Heart right ventricle (tissue), 16 donors: ENCODE measurements at places on chromosomes 5 and 9.

- H3K27ac ChIP-seq: no peak overlapping the region
- H3K4me1 ChIP-seq: peaks cover 3% of the 10 kb centered on the region
- H3K27me3 ChIP-seq: no peaks in the 10 kb centered on the region
- peaks cover 43% of the 10 kb centered on the region for H3K36me3 ChIP-seq
- H3K4me3 ChIP-seq: no peak overlapping the region
These were observed 135.8 kb downstream of the KDM4C start for GRCh38 chr9:6893350-6894131.

DNA sequence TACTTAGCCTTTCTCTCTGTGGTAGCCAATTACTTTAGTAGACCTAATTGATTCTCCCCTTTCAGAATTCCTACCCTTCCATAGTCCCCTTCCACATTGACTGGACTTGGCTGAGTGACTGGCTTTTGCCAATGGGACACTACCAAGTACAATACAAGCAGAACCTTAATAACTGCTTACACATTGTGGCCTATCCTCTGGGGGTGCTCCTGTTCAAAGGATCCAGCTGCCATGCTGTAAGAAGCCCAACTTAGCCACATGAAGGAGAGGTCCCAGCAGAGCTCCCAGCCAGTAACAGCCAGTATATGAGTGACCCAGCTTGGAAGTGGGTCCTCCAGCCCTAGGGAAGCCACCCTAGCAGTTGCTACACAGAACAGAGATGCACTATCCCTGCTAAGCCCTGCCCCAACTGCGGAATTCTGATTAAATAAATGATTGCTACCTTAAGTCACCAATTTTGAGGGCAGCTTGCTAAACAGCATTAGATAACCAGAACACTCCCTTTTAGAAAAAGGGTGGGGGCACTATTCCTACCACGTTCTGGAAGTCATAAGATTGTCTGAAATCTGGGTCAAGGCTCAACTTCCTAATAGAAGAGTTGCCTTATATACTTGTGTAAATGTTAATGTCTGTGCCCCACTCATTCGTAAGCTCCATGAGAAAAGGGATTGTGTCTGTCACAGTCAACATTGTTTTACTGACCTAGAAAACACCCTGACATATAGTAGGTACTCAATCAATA, 11.1 kb upstream of the APTX start:
- no peak overlapping the region for H3K27ac ChIP-seq
- no peak overlapping the region for H3K4me3 ChIP-seq
- no peaks in the 10 kb centered on the region for H3K27me3 ChIP-seq
- no peaks in the 10 kb centered on the region for H3K4me1 ChIP-seq

- DNase-seq: no peak
- H3K4me3 ChIP-seq: no peak overlapping the region
- H3K27me3 ChIP-seq: no peaks in the 10 kb centered on the region
- no peak overlapping the region for H3K27ac ChIP-seq
- no peaks in the 10 kb centered on the region for H3K36me3 ChIP-seq
- no peaks in the 10 kb centered on the region for H3K4me1 ChIP-seq
These were observed 4.9 kb upstream of the ADRA1B start for GRCh38 chr5:159911349-159911748.

DNA sequence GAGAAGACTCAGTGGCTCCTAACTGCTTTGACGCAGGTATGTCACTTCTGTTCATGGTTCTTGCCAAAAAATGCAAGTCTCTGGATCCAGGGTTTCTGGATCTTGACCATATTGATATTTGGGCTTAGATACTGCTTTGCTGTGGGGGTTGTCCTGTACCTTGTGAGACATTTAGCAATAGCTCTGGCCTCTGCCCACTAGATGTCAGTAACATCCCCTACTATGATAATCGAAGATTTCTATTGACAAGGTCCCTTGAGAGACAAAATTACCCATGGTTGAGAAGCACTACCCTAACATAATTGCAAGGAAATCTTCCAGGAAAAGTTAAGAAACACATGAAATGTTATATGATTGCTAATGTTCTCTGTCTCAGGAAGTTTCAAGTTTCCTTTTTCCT, 285.4 kb downstream of the TMEM232 start:
- peaks cover 5% of the 10 kb centered on the region for H3K4me1 ChIP-seq
- H3K27ac ChIP-seq: no peak overlapping the region
- no peak overlapping the region for H3K4me3 ChIP-seq
- no peaks in the 10 kb centered on the region for H3K36me3 ChIP-seq

DNA sequence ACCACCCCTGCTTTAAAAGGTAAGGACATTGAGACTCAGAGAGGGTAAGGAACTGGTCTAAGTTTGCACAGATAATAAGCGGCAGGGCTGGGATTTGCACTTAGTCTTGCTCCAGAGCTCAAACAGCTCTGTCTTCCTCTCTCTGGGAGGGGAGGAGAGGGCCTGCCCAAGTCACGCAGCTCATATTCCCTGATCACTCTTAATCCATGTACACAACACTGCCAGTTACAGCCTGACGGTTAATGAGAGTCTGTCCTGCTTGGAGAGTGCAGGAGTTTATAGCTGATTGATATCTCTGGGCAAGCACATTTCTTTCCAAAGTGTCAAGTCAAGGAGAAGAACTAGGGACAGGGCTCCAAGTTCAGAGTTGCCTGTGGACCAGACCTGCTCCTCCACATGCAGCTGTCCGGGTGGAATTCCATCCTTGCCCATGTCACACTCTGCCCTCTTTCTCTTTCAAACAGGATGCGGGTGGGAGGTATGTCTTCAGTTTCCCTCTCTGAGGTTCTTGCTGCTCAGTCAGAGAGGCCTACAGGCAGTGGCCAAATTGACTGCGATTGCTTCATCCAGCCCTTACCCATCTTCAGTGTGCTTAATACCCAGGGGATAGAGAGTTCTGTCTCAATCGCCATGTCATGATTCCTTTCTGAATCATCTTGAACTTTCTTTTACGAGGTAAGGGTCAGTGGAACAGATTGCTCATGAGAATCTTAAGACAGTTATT, 54.5 kb downstream of the GALNT12 start:
- no peak for DNase-seq
- H3K4me1 ChIP-seq: peaks cover 14% of the 10 kb centered on the region
- H3K27me3 ChIP-seq: no peaks in the 10 kb centered on the region
- no peak overlapping the region for H3K4me3 ChIP-seq

DNA sequence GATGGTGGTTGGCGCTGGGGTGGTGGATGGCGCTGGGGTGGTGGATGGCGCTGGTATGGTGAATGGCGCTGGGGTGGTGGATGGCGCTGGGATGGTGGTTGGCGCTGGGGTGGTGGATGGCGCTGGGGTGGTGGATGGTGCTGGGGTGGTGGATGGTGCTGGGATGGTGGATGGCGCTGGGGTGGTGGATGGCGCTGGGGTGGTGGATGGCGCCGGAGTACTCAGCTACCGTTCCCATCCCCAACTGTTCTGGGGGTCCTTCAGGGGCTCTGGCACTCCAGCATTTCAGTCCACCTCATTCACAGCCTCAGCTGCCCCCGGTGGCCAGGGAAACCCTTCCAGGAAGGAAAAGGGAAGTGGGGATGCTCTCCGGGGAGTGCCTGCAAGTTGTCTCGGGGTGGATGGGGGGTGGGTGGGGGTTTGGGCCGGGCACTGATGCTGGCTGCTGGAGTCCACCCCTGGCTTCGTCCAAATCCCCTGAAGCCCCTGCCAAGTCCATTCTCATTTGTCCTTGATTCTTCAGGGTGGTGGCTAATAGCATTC, 147.3 kb upstream of the COL5A1 start:
- H3K27me3 ChIP-seq: no peaks in the 10 kb centered on the region
- no peak overlapping the region for H3K4me3 ChIP-seq
- H3K4me1 ChIP-seq: no peaks in the 10 kb centered on the region
- no peak overlapping the region for H3K27ac ChIP-seq
- no peaks in the 10 kb centered on the region for H3K36me3 ChIP-seq
- no peak for DNase-seq

DNA sequence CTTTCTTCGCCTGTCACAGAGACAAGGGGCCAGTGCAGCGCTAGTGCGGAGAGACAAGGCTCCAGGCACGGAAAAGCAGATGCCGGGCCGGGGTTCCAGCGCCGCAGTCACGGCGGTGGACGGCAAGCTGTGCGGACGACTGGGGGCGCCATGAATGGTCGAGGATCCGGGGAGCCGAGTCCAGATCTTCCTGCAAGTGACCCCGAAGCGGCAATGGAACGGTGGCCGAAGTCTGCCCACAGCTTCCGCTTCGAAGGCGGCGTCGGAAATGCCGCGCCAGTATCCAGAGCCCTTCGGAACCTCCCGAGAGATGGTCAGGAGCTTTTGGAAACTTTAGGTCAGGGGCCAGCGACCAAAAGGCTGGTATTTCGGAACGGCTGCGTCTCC, 601 bp upstream of the FAF2 start:
- H3K27me3 ChIP-seq: no peaks in the 10 kb centered on the region
- H3K4me3 ChIP-seq: peak overlapping the region; percentile 87
- peaks cover 5% of the 10 kb centered on the region for H3K36me3 ChIP-seq

GRCh38 chr5:91174396-91174795, 208.7 kb downstream of the ARRDC3 start:
- no peak for DNase-seq
- no peaks in the 10 kb centered on the region for H3K27me3 ChIP-seq
- no peaks in the 10 kb centered on the region for H3K36me3 ChIP-seq
- peaks cover 23% of the 10 kb centered on the region for H3K4me1 ChIP-seq
- no peak overlapping the region for H3K27ac ChIP-seq
- H3K4me3 ChIP-seq: no peak overlapping the region

- no peak overlapping the region for H3K27ac ChIP-seq
- no peaks in the 10 kb centered on the region for H3K4me1 ChIP-seq
- H3K36me3 ChIP-seq: no peaks in the 10 kb centered on the region
- no peak for DNase-seq
These were observed 101.2 kb downstream of the LIX1 start for GRCh38 chr5:97041239-97041638.

GRCh38 chr5:37478121-37478894, 99.2 kb downstream of the WDR70 start:
- peaks cover 12% of the 10 kb centered on the region for H3K36me3 ChIP-seq
- H3K27ac ChIP-seq: no peak overlapping the region
- DNase-seq: no peak
- no peaks in the 10 kb centered on the region for H3K27me3 ChIP-seq
- H3K4me3 ChIP-seq: no peak overlapping the region
- no peaks in the 10 kb centered on the region for H3K4me1 ChIP-seq

- peaks cover 29% of the 10 kb centered on the region for H3K27me3 ChIP-seq
- H3K27ac ChIP-seq: peak overlapping the region; percentile 79
- H3K36me3 ChIP-seq: no peaks in the 10 kb centered on the region
- peaks cover 4% of the 10 kb centered on the region for H3K4me1 ChIP-seq
These were observed 1.1 kb upstream of the BNC2 start for GRCh38 chr9:16871336-16872151.

- H3K36me3 ChIP-seq: no peaks in the 10 kb centered on the region
- H3K27ac ChIP-seq: no peak overlapping the region
- DNase-seq: no peak
- no peaks in the 10 kb centered on the region for H3K27me3 ChIP-seq
- H3K4me3 ChIP-seq: no peak overlapping the region
- H3K4me1 ChIP-seq: no peaks in the 10 kb centered on the region
These were observed 40.0 kb downstream of the NUDT12 start for GRCh38 chr5:103522586-103522985.

- no peaks in the 10 kb centered on the region for H3K27me3 ChIP-seq
- H3K4me3 ChIP-seq: no peak overlapping the region
- peaks cover 11% of the 10 kb centered on the region for H3K4me1 ChIP-seq
- H3K36me3 ChIP-seq: no peaks in the 10 kb centered on the region
- no peak overlapping the region for H3K27ac ChIP-seq
These were observed 116.0 kb upstream of the SMIM23 start for GRCh38 chr5:171669571-171669970.

DNA sequence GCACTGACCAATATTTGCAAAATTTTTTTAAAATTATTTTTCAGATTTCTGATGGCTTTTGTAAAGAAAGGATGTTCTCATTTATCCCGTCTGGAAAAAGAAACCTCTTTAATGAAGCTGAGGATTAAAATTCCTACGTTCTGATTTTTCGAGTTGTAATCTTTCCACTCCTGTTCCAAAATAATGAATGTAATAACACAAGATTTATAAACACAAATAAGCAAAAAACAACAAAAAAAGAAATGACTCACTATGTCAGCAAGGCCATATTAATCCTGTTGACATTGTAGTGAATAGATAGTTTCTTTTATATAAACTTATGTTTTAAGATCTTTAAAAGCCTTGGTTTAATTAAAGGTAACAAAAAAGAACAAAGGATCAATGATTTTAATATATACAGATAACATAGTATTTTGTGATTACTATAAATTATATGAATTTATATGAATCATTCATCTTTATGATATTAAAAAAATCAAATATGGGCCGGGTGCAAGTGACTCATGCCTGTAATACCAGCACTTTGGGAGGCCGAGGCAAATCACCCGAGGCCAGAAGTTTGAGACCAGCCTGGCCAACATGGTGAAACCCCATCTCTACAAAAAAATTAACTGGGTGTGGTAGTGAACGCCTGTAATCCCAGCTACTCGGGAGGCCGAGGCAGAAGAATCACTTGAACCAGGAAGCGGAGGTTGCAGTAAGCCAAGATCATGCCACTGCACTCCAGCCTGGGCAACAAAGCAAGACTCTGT, 336.6 kb upstream of the DAB2 start:
- DNase-seq: no peak
- no peaks in the 10 kb centered on the region for H3K27me3 ChIP-seq
- no peak overlapping the region for H3K4me3 ChIP-seq
- H3K27ac ChIP-seq: no peak overlapping the region
- H3K36me3 ChIP-seq: no peaks in the 10 kb centered on the region
- H3K4me1 ChIP-seq: no peaks in the 10 kb centered on the region

DNA sequence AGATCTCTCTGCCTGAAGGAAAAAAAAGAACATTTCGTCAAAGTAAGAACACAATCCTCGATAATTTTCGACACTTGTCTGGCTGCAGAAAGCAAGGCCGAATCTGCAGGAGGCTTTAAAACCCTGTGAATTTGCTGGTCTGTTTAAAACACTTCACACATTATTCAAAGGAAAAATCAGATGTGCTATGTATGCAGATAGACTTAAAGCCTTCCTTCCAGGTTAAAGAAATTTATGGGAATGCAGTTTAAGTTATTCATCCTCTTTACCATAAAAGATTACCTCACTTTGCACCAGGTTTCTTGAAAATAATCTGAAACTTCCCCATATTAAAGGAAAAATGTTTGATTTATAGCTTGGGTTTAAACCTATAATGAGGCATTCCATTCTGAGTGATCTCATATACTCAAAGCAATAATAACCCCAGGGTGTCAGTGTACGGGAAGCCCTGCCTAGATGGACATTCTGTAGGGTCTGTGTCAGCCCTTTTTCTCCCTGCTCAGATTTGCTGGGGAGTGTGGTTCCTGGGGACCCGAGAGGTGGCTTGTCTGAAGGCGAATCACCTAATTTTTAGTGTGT, 323.5 kb upstream of the SLC24A2 start:
- no peak overlapping the region for H3K27ac ChIP-seq
- no peaks in the 10 kb centered on the region for H3K4me1 ChIP-seq
- no peak for DNase-seq

- no peak overlapping the region for H3K27ac ChIP-seq
- no peaks in the 10 kb centered on the region for H3K27me3 ChIP-seq
- peak; percentile 76 for DNase-seq
- peaks cover 15% of the 10 kb centered on the region for H3K4me1 ChIP-seq
- no peak overlapping the region for H3K4me3 ChIP-seq
These were observed 66.9 kb downstream of the DCP2 start for GRCh38 chr5:113043491-113043931.

DNA sequence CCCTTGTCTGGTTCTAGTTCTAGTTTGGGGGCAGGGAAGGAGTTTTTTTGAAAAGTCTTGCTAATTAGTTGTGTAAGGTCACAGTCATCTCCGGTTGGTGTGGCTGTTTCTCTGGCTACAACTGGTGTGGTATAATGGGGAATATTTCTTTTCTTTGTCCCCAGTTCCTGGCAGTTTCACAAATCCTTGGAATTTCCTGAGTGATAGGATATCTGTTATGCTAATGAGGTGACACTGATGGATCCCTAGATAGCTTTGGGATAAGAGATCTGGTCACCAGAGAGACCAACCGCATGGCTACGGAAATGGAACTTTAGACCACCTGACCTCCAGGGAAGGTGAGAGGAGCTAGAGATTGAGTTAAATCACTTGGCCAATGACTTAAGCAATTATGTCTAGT, 494.6 kb downstream of the ARHGEF28 start:
- H3K4me3 ChIP-seq: no peak overlapping the region
- no peak for DNase-seq
- no peaks in the 10 kb centered on the region for H3K36me3 ChIP-seq
- H3K4me1 ChIP-seq: no peaks in the 10 kb centered on the region
